ENCODE measurements at places on chromosomes 13 and 19.

GRCh38 chr19:4443966-4444764, 13.4 kb downstream of the UBXN6 start:
- no peak for DNase-seq

GRCh38 chr13:75180805-75181455, 301.0 kb downstream of the TBC1D4 start:
- no peak for DNase-seq

DNA sequence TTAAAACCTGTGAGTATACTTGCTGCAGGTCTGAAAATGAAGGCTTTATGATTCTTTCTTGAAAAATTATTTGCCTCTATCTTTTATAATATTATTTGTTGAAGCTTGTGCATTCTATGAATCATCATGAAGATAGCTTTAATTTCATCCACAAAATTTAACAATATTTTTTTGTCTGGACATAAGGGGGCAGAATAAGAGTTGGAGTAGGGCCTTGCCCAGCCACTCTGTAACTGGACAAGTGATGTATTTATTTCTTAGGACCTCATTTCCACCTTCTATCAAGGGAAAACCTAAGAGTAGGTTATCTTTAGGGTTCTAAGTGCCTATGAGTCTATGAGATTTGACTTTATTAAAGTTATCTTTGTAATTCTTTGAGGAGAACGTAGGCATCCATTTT, 49.9 kb downstream of the N4BP2L1 start:
- DNase-seq: no peak

DNA sequence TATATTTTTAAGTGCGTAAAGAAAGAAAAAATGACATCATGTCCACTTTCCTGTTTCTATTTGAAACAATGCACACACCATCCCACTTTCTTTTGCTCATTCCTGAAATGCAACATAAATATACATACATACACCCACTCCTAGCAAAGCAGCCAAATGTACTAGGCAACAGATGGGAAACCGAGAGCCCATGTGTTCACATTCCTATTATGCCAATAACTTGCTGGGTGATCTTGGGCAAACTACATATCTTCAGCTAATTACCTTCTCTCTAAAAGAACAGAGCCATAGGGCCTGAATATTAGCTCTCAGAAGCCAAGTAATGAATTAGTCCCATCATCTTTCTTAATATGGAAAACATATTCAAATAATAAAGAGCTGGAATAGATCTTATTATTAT, 610.6 kb upstream of the ATXN8OS start:
- DNase-seq: no peak

- DNase-seq: no peak
Observed at GRCh38 chr13:47033216-47033615, 136.4 kb upstream of the HTR2A start.

DNA sequence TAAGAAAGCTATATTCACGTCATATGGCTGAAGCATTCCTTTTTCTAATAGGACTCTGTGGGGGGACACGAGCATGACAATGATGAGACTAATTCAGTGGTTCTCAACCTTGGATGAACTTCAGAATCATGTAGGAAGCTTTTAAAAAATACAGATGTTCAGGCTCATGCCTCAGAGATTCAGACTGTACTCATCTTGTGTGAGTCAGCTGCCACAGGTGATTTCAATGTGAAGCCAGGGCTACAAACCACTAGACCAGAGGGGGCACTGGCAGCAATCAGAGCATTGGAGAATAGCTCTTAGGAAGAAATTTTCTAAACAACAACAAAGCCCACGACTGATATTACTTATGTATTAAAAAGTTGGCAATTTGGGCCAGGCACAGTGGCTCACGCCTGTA, 91.7 kb downstream of the SERP2 start:
- no peak for DNase-seq

DNA sequence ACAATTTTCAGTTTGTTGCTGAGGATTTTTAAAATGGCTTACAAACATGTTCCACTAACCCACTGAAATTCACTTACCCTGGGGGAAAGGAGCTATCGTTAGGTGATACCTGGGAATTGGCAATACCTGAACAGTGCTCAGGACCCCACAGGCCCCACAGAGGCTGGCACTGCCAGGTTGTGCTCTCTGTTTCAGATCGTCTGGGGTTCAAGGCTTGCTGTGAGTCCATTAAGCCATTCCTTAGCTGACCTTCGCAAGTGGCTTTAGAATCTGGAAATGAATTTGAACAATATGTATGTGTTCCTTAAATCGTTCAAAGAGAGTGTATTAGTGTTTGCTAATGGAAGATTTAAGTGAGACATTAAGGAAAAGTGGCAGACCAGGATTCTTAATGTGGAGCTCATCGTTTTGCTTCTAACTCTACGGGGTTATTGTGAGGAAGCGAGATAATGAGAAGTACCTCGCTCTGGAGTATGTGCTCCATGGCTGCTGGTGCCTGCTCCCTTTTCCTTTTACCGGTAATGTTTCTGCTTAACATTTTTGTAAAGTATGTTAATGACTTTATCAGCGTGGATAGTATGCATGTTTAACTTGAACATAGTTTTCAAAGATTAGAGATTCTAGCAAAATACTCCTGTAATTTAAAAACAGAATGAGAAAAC, 13.6 kb downstream of the KLF5 start:
- DNase-seq: no peak

DNA sequence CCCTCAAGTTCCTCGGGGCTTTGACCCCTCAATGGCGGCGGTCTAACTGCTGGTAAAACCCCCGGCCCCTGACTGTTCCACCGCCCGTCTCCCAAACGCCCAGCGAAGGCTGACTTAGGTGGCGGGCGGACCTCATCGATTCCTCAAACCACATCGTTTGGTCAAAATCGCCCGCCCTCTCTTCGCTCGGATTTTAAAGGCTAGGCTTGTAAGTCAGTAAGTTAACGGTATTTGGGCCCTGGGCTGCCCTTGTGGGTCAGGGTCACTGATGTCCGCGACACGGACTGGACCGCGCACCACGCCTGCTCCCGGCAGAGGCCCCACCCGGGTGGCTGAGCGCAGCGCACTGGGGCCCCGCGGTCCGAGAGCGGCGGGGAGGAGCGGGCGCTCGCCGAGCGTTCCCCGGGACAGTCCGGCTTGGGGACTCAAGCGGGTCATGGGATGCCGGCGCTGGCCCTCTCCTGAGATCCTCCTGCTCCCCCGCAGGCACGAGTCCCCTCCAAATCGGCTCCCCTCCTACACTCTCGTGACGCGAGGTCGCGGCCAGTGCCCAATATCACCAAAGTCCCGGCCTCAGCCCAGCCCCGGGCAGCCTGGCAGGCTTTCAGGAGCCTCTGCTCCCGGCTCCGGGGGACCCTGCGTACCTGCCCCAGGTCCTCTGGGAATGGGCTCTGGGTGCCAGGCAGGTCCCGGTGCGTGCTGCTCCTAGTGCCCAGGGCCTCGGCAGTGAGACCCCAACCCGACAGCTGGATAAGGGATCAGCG, 1.0 kb downstream of the FLT1 start:
- no peak for DNase-seq

- DNase-seq: no peak
Observed at GRCh38 chr13:49340161-49340560, 92.4 kb downstream of the CDADC1 start.

- no peak for DNase-seq
Observed at GRCh38 chr19:38946229-38947010, 15.7 kb downstream of the MRPS12 start.

- DNase-seq: peak; percentile 48
Observed at GRCh38 chr19:861756-862580, 2.5 kb downstream of the CFD start.

DNA sequence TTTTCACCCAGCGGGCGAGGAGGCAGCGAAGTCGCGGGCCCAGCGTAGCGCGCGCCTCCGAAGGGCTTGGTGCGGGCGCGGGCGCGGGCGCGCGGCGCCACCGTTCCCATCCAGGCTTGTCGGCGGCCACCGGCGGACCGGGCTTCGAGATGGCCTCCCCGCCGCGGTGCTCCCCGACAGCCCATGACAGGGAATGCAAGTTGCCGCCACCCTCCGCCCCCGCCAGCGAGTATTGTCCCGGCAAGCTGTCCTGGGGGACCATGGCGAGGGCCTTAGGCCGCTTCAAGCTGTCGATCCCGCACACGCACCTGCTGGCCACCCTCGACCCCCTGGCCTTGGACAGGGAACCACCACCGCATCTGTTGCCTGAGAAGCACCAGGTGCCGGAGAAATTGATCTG, at the start of gene WDR88:
Gene WDR88 (plus strand): TSS at position 94 of the 400 bp plus-strand sequence. CDS start 56 bp downstream, at position 150.
- no peak for DNase-seq

DNA sequence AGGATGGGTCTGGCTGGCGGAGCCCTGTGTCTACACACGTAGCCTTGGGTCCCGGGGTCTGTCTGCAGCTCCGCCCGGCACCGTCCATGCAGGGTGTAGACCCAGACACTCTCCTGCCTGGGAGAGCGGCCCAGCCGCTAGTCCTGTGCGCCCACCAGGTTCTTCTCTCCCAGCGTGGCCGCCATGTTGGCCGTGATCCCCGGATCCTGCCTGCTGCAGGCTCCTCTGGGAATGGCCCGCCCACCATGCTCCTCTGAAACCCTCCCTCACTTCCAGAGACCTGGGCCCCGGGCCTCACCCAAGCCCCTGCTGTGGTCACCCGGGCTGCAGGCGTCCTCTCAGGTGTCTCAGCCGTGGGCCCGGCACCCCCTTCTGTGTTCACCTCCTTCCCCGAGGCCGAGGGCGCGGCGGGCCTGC, 57.7 kb upstream of the MCF2L start:
- DNase-seq: no peak

DNA sequence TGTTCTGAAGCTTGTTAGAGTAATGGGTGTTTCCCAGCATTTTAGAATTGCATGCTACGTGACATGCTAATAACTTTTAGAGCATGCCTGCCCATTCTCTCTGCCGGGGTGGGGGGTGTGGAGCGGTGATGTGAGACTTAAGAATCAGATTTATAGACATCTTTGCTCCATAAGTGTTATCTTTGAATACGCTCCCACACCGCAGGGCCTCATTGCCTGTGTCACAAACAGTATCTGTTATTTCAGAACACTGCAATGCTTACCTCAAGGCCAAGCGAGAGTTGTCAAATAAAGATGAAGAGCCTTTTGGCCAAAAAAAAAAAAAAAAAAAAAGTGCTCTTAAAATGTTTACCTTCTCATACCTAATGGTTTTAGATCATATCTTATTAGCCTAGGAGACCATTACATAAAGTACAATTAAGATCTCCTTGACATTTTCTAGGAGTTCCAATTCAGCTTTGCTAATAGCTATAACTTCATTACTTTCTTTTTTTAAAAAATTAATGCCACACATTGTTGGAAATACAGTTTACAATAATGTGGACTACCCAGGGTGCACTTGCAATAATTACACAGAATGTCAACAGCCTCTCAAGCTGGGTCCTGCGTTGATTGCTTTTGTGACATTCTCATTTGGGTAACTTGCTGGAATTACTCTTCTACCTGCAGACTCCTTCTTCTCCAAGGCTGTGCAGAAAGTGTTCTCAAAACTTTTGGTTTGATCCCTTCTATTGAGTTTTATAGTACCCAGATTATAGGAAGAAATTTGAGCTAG, 525.3 kb downstream of the KLF12 start:
- DNase-seq: no peak

- no peak for DNase-seq
Observed at GRCh38 chr13:89486065-89486464, 1814.9 kb downstream of the SLITRK5 start.

- no peak for DNase-seq
Observed at GRCh38 chr19:38705197-38706019, 38.9 kb downstream of the CAPN12 start.

DNA sequence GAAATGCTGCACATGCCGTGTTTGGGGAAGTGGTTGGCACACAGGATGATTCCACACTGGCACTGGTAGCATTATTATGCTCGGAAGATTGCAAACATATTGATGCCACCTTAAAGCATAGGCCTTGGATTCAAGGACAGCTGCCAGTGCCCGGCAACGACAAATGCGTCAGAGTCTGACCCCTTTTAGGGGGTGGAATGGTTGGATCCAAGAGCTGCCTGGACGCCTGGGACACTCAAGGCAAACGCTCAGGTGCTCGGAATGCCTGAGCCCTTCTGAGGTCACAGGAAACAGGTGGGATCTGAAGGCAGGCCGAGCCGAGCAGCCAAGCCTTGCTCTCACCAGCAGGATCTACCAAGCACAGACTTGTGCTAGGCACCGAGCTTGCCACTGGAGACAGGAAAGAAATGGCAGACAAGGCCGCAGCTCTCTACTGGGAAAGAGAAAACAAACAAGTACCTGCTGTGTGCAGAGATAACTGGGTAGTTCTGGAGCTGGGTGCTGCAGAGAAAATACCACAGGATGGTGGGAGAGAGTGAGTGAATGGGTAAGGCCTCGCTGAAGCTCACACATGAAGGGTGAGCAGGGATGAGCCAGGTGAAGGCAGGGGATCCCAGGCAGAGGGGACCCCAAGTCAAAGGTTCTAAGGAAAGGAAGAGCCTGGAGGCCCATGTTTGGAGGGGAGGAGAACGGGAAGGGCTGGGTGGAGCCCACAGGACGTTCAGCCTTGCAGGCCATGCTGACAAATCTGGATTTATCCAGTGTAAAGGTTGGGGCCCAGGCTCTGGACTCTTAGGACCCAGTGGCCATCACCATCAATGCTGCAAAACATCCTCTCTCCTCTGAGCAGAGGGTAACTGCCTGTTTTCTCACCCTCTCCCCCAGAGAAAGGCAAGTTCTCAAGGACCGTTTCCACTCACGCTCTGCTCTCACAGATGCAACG, 9.2 kb downstream of the RANBP3 start:
- DNase-seq: no peak

DNA sequence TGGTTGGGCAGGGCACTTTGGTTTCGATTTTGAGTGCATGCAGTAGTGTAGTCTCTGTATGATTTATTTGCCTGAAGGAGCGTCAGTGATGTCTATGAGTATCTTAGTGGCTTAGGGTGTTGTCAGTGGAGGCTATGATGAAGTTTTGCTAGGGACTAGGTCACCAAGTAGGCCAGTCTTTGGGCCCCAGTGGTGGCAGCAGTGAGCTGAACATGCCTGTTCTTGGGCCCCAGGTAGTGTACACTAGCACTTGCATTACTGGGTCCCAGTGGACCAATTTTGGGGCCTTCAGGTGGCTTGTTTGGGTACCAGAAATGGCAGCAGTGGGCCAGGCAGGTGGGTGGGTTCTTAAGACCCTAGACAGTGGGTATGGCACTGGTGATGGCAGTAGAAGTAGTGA, 598.7 kb upstream of the SPRY2 start:
- DNase-seq: no peak

- DNase-seq: no peak
Observed at GRCh38 chr19:54316746-54317107, 3.8 kb upstream of the LILRA5 start.

DNA sequence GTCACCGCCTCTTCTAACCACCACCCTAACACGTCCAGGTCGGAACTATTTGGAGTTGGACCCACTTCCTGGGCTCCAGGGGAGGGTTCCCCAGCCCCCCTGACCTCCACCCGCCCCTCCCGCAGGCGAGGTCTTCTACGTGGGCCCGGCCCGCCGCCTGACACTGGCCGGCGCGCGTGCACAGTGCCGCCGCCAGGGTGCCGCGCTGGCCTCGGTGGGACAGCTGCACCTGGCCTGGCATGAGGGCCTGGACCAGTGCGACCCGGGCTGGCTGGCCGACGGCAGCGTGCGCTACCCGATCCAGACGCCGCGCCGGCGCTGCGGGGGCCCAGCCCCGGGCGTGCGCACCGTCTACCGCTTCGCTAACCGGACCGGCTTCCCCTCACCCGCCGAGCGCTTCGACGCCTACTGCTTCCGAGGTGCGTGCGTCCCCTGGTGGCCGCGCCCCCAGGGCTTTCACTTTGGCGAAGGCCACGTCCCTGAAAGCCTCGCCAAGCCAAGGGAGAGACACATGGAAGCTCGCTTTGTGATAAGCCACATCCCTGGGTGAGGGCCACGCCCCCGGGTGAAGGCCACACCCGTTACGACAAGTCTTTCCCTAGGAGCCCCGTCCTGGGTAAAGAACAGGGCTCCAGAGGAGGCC, 13.2 kb downstream of the NCAN start:
- peak; percentile 59 for DNase-seq

- DNase-seq: peak; percentile 23
Observed at GRCh38 chr19:29576761-29577648, 29.1 kb upstream of the POP4 start.

All from stimulated activated CD8-positive, alpha-beta memory T cell treated with anti-CD3 and anti-CD28 coated beads, Interleukin-2, amount 100 ng/mL, for 48 hours (primary cell).